Bladder microvascular endothelial cell (primary cell): ENCODE measurements at places on chromosomes 7 and 10. TPM values are rescaled to one million over a fixed set of nuclear protein-coding genes. Genes with fewer than 3 reads are reported as not detected.

Gene TAS2R41
- total RNA-seq: not detected in 2 replicates

Gene OR13A1
- total RNA-seq: not detected in 2 replicates

Gene CADPS2
- 43.5 and 62.1 TPM in 2 replicates for total RNA-seq

Gene ING3
- total RNA-seq: 14.4 and 21.1 TPM in 2 replicates

Gene RASA4B
- 8.3 and 9.2 TPM in 2 replicates for total RNA-seq

Gene SORCS3
- not detected in 2 replicates for total RNA-seq

Gene SHH
- total RNA-seq: under 0.01 and 0.06 TPM in 2 replicates

Gene ADCYAP1R1
- not detected in 2 replicates for total RNA-seq

Gene ADCY1
- under 0.01 and 0.13 TPM in 2 replicates for total RNA-seq

Gene PDIA4
- total RNA-seq: 232 and 246 TPM in 2 replicates

Gene CD36
- total RNA-seq: 2.8 and 288 TPM in 2 replicates

Gene RBM20
- total RNA-seq: 4.0 TPM in 1 of 2 replicates, not detected in the other

Gene PARP12
- 48.1 and 81.1 TPM in 2 replicates for total RNA-seq

Gene PLAU
- 31.4 and 34.8 TPM in 2 replicates for total RNA-seq
